ENCODE measurements at places on chromosomes 11 and 22.
A peak's percentile ranks its signal among the peaks of the same experiment; 100 is the strongest.

DNA sequence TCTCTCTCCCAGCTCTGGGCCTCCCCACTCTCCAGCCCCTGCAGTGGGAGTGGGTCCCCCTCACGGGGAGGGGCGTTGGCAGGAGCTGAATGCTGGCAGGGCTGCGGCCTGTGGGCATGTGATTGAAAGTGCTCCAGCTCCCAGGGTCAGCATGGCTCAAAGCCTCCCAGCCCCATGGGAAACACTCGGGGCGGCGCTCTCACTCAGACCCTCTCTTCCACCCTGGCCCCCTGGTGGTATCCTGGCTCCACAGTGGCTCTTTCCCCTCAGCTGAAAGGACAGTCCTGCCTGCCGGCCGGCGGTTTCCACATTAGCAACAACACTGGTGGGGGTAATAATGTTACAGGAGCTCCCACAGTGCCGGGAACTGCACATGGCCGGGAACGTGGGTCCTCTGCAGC lies 35.5 kb downstream of the POLR3H start:
- no peak for DNase-seq

GRCh38 chr11:107827041-107827440 lies 31.5 kb downstream of the SLC35F2 start:
- DNase-seq, result no peak

DNA sequence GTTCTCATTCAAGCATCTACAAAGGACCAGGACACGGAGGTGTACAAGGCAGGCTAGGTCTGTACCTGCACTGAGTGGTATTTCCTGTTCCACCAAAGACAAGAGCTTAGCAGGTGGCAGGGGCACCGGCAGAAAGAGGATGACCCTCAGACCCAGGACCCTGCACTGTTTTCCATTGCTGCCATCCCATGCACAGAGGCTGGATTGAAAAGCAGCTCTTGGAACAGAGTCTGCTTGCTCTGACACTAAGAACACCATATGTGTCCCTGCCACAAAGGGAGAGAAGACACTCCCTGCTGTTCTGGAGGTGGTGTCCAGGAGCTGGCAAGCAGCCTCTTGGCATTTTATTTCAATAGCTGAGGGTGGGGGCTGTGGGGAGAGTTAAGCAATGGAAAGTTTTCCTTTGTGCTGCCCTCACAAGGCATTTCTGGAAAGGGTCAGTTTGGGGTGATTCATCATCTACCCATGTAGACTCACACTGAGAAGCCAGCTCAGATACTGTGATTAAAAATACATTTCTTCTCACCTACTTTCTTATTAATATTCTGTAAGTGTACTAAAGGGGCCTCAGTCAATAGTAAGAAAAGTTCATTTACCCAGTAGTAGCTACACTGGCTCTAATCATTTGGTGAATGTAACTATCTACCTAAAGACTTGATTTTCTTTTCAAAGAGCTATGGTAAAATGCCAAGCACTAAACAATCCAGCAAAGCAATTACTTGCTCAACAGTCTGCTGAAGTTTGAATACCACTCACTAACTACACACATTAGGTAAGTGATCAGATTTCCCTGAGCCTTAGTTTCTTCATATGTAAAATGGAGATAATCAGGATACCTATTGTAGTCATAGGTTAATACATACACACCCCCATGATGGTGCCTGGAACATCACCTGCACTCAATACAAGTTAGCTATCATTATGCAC lies 55.2 kb downstream of the SLC1A2 start:
- DNase-seq, result no peak

DNA sequence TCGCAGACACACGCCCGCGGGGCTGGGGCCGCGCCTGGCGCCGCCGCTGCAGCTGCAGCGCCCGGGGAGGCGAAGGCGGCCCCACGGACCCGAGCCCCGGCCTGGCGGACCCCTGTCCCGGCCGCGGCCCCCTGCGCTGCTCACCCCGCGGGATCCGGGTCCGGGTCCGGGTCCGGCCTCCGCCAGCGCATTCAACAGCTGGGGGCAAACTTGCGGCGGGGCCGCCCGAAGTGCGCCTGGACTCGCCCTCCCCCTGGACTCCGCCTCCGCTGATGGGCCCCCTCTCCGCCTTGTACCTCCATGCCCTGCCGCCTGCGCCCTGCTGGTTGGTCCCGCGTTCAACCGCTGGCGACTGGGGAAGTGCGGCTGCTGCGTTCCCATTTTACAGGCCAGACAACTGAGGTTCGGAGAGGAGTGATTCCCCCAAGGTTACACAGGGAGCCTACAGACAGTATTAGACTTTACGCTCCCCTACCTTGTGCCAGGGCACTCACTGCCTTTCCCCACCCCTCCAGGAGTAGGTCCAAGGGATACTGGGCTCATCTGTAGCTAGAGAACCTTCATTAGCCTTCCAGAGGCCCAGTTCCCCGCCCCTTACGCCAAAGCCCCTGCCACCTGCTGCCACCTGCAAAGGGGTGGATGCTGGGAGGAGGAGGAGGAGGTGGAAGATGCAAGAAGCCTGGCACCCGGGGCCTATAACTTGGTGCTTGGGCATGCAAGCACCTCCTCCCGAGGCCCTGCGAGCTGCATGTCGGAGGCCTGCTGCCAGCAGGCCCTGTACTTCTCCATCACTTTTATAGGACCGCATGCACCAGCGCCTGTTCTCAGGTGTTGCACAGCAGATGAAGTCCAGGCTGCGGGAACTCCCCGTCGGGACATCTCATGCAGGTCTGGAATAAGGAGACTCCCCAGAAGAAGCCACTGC lies 694 bp upstream of the ELFN2 start:
- no peak for DNase-seq

DNA sequence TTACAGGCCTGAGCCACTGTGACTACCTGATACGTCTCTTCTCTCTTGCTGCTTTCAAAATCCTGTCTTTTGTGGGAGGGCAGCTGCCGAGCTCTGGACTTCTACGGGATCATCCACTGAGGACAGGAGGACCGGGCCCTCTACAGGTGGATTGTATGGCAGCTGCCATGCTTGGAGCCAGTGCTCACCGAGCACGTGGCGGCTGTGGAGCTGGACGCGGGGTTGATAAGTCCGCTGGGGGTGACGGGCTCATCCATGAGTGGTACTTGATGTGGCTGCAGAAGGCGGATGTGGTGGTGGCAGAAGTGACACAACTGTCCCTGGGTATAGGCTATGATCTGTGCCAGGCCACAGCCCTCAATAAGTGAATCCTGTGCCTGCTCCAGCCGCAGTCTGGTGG lies 1.8 kb upstream of the CYP2D6 start:
- DNase-seq, result no peak

DNA sequence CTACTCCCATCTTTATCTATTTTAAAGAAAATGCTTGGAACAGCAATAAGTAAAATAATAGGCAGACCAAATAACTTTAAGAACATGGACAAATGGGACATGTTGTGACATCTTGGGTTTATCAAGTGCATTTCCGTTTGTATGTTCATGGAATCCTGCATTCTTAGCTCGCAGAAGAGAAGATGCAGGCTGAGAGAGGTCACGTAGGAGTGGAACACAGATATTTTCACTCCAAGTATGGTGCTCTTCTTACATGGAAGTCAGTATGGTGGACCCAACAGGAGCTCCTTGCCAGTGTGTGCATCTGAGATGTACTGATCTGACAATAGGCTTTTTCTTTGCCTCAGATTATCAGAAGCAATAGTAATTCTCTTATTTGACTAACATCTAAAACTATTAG lies 1.7 kb downstream of the E2F8 start:
- DNase-seq, result no peak

GRCh38 chr11:77967121-77967520 lies 27.3 kb downstream of the INTS4 start:
- DNase-seq, result no peak

DNA sequence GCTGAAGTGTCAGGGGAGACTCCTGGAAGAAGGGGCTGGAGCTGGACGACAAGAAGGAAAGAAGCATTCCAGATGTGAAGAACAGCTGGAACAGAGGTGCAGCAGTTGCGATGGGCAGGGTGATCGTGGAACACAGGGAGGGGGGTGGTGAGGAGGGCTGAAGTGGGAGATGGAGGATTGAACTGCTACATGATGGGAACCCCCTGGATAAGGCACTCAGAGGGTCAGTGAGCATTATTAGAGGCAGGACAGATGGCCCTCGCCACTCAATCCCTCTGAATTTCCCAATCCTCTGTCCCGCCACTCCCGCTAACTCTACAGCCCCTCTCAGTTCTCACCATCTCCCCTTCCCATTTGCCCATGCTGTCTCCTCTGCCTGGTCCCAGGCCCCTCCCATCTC lies 14.0 kb downstream of the SERPINH1 start:
- DNase-seq, result no peak

GRCh38 chr22:30978304-30978962 lies 9.4 kb downstream of the TUG1 start:
- DNase-seq, result no peak

- no peak for DNase-seq
Observed at GRCh38 chr22:44758344-44758973, 6.1 kb downstream of the ARHGAP8 start.

DNA sequence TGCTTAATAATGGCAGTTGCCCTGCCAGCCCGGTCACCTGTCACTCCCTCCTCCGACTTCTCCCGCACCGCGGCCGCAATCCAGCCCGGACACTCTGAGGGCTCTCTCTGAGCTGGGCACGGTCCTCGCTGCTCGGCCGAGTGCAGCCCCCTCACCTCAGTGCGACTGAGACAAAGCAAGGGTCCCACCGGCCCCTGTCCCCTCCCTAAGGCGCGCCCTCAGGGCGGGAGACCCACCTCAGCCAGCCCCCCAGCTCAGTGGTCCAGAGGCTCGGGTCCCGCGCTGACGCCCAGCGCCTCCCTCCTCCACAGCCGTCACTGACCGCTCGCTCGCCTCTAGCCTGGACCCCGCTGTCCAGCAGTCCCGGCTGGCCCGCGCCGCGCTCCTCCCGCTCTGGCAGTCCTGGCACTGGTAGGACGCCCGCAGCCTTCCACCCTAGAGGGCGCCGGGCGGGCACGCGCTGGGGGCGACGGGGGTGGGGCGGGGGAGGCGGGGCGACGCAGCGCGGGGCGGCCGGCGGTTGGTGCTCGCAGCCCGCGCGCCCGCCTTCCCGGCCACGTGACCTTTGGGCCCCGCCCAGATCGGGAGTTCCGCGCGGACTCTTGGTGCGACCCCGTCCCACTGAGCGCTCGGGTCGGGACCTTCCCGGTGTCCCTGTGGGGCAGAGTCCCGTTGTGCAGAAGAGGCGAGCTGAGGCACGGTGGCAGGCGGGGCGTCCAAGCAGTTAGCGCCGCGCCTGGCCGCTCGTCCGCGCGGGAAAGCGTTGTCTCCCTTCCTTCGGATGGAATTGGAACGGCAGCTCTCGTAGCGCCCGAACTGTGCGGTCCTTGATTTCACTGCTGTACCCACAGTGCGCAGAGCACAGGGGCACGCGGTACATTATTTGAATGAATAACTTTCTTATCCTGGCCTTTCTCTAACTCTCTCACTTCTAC lies 7.8 kb upstream of the L3MBTL2 start:
- DNase-seq, result peak; percentile 85

DNA sequence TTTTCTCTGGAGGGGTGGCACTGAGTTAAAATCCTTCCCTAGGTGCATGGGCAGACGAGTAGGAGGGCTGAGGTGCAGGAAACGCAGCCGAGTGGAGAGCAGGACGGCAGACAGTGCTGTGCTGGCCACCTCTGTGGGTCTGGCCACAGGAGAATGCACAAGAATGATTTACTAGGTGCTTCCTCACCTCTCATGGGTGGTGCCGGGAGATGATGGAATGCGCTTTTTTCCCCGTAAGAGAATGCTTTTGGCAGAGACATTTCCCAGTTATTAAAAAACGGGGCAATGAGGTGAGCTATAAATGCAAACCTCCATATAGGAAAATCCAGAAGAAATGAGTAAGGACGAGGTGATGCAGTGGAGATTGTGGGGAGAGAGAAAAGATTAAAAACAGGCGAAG lies 86.1 kb downstream of the ADAMTS15 start:
- no peak for DNase-seq

GRCh38 chr11:70577258-70577603 lies 178.9 kb downstream of the CTTN start:
- DNase-seq, result no peak

GRCh38 chr11:116473790-116474346 lies 298.9 kb downstream of the BUD13 start:
- no peak for DNase-seq

- DNase-seq, result no peak
Observed at GRCh38 chr11:68223275-68223674, 10.2 kb upstream of the KMT5B start.

GRCh38 chr11:94787801-94788200 lies 19.6 kb downstream of the AMOTL1 start:
- no peak for DNase-seq

DNA sequence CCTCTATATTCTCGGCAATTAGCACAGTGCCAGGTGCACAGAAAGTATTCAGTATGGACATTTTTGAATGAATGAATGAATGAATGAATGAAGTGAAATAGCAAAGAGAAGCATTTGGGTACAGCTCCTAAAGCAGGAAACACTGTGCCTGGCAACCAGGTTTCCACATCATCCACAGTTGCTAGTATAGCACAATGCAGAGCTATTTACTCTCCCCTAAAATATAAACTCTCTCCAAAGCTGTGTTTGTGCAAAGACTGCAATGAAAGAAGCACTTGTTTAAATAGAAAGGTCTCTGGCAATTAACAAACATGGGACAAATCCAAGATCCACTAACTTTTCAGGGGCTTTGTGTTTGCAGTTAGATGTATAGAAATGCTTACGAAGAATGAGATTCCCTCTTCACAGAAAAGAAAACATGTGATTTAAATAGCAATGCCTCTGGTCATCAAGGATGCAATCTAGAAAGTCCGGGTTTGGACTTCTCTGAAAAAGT lies 103.0 kb upstream of the OPCML start:
- DNase-seq, result no peak

DNA sequence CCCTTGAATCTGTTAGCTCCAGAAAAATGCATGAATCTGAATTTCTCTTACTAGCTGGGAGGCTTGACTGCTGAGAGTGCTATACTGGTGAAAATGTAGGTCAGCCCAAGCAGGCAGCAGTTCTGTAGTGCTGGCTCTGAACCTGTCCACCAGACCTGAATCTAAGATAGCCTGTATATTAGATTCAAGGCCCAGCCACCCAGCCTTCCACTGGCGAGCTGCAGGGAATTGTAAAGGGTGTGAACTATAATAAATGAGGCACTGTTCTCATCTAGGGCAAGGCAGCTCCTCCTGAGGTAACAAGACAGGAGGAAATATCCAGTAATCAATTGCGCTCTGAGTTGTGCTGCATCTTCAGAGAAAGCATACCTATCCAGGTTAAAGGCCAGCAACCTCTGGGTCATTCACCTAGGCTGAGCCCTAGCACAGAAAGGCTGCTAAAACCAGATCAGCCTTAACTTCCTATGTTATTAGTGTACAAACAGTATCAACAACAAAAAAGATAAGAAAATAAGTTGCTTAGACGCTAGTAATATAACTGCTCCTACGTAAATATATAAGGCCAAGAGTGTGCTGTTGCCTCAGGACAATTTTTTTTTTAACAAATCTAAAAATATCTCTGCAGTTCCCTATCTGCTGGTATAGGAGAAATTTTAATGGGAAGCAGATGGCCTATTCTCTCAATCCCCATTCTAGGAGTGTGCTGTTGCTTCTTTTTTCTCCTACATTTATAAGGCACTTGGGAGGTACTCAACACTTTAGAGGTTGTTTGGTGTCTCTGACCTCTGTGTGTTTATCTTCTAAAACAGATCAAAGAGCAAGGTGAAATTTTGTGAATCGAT lies 63.0 kb downstream of the RELT start:
- DNase-seq, result no peak

All from activated naive CD4-positive, alpha-beta T cell treated with anti-CD3 and anti-CD28 coated beads, Interleukin-2, amount 50 U/mL, for 72 hours (primary cell).